ENCODE measurements at places on chromosomes 13 and 19.

DNA sequence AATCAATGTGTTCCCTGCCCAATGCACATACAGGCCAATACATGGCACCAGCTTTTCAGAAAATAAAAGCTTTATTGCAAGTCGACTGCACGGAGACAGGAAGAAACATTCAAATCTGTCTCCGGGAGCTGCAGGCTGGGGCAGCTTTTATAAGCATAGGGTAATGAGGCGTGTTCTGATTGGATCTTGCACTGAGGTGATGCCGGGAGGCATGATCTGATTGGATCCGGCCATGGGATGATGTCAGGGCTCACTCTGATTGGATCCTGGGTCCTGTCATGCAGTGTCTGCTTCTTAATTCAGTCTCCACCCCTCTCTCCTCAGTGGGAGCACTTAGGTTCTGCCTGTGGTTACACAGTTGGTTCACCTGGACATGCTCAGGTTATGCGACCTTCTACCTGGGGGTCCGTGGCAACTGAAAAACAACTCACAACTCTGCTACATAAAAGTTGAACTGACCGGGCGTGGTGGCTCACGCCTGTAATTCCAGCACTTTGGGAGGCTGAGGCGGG, 11.8 kb upstream of the FBN3 start:
- DNase-seq: no peak

- DNase-seq: no peak
These were observed 52.9 kb downstream of the MBNL2 start for GRCh38 chr13:97274829-97275649.

DNA sequence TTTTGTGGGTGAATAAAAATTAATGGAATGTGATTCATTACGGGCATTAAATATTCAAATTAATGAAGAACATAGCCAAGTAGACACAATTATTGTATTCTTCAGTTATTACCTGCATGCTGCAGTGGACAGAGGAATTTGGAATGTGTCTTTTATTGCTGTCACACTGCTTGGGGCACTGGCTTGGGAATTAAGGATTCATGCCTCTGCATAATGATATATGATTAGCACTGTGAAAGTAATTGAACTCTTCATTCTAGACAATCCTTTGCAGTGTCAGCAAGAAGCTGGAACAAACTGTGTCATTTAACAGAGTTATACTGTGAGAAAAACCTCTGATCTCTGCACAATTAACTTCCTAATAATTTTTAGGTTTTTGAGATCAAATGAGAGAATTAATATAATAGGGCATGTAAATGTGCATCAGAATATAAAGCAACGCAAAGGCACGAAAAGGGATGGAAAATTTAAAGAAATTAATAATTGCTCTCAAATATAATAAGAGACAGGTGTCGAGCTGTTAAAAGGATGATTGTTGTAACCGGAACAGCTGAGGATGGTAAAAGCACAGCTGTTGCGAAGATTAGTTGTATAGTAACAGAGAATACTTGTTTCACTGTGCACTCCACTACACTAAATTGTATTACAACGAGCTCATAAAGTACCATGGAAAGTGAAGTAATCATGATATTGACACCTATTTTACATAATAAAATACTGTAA, 235.1 kb upstream of the MIR17HG start:
- no peak for DNase-seq

GRCh38 chr19:1465191-1466016, 13.6 kb downstream of the C19orf25 start:
- no peak for DNase-seq

- DNase-seq: no peak
These were observed 5.1 kb upstream of the ZNF816 start for GRCh38 chr19:52967772-52968171.

DNA sequence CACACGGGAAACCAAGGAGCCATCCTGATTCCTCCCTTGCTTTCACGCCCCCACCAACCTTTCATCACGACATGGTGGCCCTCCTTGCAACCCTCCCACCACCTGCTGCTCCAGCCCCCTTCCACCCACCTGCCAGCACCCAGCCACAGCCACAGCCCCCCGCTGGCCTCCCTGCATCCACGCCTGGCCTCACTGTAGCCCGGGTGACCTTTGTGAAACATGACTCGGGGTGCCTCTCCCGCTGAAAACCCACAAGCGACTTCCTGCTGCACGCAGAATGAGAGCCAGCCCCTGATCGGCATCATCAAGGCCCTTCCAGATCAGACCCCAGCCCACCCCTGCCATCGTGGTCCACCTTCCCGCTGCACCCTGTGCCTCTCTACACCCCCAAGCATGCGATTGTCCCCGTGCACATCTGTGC, 14.9 kb downstream of the POP4 start:
- no peak for DNase-seq
